ENCODE measurements at places on chromosomes 5 and 9.
A peak's percentile ranks its signal among the peaks of the same experiment; 100 is the strongest.

GRCh38 chr9:117121316-117121715 lies 293.5 kb downstream of the ASTN2 start:
- DNase-seq = no peak

GRCh38 chr5:59218424-59219045 lies 635.7 kb downstream of the RAB3C start:
- no peak for DNase-seq

DNA sequence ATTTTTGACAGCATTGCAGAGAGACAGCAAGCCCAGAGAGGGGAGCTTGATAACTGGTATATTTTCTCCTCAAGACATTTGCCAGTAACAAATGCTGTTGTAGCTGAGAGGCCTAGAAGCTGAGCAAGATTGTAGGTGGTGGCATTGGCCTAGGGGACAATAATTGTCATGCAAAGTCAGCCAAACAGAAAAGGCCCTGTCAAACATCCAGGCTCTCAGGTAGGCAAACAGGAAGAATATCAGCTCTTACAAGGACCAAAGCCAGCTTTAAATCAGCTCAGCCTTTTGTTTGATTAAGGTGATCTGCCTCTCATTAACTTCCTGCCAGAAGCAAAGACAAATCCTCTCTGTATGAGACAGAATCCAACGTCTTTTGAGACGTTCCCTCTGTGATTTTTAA lies 29.7 kb upstream of the BARX1 start:
- DNase-seq = no peak

GRCh38 chr9:129932303-129933151 lies 97.3 kb downstream of the USP20 start:
- DNase-seq = peak; percentile 27

- no peak for DNase-seq
Observed at GRCh38 chr5:89934069-89934468, 475.5 kb downstream of the CETN3 start.

DNA sequence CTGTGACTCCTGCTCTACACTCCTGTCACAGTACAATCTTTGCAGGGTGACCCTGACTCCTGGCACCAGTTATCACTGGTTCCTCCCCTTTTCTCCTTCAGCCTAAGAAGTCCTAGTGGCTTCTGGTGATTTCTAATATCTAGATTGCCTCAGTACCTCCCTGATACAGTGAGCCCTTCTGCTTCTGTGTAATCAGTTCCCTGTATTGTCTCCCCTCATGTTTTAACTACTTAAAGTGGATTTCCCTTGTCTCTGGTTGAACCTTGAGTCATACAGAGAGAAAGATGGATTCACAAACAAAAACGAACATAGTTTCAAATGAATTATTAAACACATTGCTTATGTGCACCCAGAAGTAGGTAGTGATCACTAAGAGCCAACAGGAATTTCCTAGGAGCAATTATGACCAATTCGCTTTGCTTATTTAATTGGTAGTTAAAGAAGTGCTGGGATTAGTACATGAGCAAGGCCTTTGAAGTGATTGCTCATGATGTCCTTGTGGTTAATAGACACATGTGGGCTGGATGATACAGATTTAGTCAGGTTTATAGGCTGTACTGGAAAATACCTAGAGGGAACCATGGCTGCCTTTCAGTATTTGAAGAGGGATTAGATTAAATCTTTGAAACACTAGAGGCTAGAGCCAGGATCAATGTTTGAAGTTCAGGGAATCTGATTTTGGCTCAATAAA lies 145.8 kb upstream of the MEF2C start:
- peak; percentile 11 for DNase-seq

GRCh38 chr9:101139082-101139481 lies 110.6 kb downstream of the PLPPR1 start:
- DNase-seq = no peak

GRCh38 chr9:83410701-83411100 lies 127.5 kb downstream of the FRMD3 start:
- DNase-seq = no peak

DNA sequence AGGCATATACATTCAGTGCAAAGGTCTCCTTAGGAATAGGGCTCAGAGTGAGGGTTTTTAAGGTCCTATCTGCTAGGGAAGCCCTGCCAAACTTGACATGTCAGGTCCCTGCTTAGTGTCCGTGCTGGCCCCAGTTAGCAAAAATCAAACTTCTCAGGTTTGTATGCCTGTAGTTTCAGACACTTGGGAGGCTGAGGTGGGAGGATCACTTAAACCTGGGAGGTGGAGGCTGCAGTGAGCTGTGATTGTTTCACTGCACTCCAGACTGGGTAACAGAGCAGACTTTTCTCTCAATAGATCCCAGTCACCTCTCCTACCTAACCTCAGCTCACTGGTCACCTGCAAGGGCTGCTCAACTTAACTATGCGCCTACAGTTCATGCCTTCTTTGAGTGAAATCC lies 18.7 kb upstream of the TMEM245 start:
- no peak for DNase-seq

GRCh38 chr5:126988021-126988569 lies 42.3 kb downstream of the MARCHF3 start:
- no peak for DNase-seq

GRCh38 chr5:9226016-9226536 lies 319.8 kb downstream of the SEMA5A start:
- no peak for DNase-seq

DNA sequence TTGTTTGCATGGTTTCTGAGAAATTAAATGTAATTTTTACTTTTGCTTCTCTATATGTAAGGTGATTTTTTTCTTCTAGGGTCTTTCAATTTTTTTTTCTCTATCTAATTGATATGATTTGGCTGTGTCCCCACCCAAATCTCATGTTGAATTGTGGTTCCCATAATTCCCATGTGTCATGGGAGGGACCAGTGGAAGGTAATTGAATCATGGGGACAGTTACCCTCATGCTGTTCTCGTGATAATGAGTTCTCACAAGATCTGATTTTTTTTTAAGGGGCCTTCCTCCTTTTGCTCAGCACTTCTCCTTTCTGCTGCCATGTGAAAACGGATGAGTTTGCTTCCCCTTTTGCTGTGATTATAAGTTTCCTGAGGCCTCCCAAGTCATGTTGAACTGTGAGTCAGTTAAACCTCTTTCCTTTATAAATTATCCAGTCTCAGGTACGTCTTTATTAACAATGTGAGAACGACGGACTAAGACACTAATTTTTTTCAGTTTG lies 150.8 kb downstream of the MTRR start:
- no peak for DNase-seq

DNA sequence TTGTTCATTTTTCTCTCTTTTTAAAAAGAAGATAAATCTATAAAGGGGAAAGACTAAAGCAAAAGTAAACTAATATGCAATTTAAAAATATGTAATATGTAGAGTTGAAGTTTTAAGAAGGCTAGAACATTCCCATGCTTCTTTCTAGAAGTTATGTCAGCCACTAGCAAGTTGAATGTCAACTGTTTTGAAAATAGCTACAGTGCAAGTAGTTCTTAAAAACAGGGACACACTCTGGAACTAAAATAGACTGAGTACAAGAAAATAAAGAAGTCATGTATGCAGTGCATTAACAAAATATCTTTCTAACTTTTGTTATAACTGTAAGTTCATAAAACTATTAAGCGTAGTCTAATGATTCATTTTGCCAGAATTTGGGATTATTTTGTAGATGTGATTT lies 7.9 kb downstream of the TMEM38B start:
- no peak for DNase-seq

GRCh38 chr9:72477930-72478518 lies 43.4 kb upstream of the TMC1 start:
- DNase-seq = peak; percentile 70

- no peak for DNase-seq
Observed at GRCh38 chr5:38115318-38115827, 143.0 kb upstream of the EGFLAM start.

- no peak for DNase-seq
Observed at GRCh38 chr5:375336-375920, 53.9 kb downstream of the AHRR start.

GRCh38 chr5:65822710-65823109 lies 100.7 kb downstream of the NLN start:
- no peak for DNase-seq

DNA sequence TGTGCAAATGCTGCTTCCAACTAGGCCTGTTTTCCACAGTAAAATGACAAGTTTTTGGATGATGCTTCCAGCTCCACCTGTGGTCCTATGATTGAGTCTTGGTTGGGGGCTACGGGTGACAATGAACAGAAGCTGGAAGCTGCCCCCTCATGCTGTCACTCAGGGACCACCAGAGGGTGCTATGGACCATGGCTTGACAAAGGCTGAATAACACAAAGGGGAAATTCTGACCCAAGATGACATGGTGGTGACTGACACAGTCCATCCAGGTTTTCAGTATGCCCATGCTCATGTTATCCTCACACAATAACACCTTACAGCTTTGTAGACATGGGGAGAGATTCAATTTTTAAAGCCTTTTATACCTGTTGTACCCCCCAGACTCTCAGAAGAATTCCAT lies 23.9 kb upstream of the SAP30L start:
- DNase-seq = no peak

DNA sequence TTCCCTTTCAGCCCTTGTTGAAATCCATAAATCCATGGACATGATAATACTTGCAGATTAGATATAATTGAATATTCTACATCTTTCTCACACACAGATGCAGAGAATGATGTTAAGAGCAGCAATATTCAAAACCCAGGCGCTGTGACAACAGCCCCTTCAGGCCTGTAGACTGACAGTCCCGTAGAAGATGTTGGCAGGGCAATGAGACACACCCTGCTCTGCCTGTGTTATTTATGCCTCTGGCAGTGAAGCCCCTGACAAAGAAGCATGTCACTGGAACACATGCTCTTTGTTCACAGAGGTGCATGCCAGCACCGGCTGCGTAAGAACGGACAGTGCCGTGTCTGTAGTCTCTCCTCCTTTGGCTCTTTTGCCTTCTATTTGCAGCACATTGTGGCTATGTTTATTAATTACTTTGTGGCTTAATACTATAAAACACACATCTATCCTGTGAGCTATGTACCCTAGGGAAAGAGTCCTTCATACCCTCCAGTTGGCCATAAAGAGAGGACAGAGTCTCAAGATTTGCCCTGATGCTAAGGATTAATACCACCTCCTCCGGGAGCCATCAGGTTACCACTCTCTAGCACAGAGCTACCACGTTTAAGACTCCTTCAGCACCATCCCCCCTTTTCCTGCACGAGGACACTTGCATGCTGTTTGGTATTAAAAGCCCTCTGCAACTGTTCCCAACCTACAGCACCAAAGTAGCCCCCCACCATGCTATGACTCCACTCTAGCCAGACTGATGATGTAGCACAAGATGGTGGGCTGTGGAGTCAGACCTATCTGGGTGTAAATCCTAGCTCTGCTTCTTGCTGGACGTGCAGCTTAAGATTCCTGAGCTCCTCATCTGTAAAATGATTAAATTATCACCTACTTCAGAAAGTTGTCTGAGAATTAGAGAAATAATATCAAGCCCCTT lies 2.0 kb upstream of the ANP32B start:
- peak; percentile 20 for DNase-seq

GRCh38 chr5:143251946-143252345 lies 151.5 kb downstream of the NR3C1 start:
- no peak for DNase-seq

GRCh38 chr5:107977550-107978071 lies 306.9 kb upstream of the EFNA5 start:
- no peak for DNase-seq

DNA sequence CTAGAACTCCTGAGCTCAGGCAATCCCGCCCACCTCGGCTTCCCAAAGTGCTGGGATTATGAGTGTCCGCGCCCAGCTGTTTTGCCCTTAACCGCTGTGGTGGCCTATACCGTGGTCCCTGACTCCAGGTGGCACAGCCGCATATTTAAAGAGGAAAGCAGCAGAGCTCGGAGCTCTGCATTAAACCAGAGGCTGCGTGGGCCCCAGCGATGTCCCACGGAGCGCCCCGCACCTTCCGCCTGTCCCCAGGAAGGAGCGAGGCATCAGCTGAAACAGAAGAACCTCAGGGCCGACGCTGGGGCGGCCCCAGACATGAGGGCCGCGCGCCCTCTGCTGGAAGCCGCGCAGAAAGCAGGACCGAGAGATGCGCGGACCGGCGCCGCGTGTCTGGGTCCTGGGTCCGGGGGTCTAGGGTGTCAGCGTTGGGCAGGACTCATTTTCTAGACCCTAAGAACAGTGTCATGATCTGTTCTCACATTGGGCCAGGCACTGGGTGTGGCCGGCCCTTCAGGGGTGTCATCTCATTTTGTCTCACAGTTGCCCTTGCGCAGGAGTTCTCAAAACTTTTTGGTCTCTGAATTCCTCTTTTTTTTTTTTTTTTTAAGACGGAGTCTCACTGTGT lies 37.7 kb downstream of the LAMC3 start:
- DNase-seq = peak; percentile 88

DNA sequence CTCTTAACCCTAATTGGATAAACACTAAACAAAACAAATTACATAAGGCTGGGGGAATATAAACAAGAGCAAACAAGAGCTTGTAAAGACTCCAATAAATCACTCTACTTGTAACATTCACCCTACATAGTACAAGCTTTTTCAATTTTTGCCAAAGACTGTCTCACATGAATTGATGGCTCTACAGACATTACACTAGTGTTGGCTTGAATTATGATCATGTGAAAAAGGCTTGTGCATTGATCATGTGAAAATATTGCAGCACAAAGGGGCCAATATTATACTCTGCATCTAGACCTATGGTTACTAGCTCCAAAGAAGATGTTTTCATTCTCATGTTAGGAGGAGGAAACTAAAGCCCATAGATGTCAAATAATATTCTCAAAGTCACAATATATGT lies 212.6 kb downstream of the MCTP1 start:
- DNase-seq = no peak

DNA sequence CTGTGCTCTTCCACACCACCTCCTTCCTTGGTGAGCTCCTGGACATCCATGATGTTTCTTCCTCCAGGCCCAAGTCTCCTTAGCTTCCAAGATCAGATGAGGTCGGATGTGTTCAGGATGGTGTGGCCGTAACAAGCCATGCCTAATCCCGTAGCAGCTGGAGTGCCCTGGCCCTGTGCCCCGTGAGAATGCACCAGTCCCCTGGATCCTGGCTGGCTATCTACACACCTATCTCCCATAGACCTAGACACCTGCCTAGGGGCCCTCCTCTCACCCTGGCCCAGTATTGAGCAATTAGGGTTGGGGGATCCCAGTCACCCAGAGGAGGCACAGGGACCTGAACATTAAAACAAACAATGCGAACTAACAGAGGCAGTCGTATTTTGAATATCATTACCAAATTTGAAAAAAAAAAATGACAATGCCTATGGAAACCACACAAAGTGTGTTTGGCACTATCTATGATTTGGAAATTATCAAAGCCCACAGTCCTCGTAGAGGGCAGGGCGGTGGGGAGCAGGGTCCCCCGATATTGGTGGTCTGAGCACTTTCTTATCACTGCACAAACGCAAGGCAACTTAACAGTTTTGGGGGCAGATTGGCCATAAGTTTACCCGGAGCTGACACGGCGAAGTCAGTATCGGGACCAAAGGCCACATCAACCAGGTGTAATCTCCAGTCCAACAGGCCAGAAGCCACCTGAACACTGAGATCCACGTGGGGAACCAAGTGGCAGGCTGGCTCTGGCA lies 13.2 kb downstream of the ENG start:
- no peak for DNase-seq

- DNase-seq = peak; percentile 73
Observed at GRCh38 chr5:160188141-160189015, 40.9 kb upstream of the FABP6 start.

All from AG20443 (cell line).